ENCODE measurements at places on chromosomes 6 and 20.
A peak's percentile ranks its signal among the peaks of the same experiment; 100 is the strongest.

GRCh38 chr6:123306334-123306733 lies 310.3 kb downstream of the CLVS2 start:
- no peak for DNase-seq

- DNase-seq, result no peak
Observed at GRCh38 chr6:7159790-7160525, 52.2 kb downstream of the RREB1 start.

GRCh38 chr6:13009461-13009860 lies 292.9 kb downstream of the PHACTR1 start:
- DNase-seq, result no peak

- DNase-seq, result no peak
Observed at GRCh38 chr6:138795809-138796603, at the start of gene ECT2L. Gene ECT2L, plus strand, starts transcription at chr6:138796087. Its CDS starts 17,188 bp downstream, at chr6:138813275.

GRCh38 chr6:29976588-29977424 lies 34.5 kb downstream of the HLA-A start:
- DNase-seq, result peak; percentile 68

- DNase-seq, result no peak
Observed at GRCh38 chr6:169339731-169340309, 86.2 kb upstream of the THBS2 start.

DNA sequence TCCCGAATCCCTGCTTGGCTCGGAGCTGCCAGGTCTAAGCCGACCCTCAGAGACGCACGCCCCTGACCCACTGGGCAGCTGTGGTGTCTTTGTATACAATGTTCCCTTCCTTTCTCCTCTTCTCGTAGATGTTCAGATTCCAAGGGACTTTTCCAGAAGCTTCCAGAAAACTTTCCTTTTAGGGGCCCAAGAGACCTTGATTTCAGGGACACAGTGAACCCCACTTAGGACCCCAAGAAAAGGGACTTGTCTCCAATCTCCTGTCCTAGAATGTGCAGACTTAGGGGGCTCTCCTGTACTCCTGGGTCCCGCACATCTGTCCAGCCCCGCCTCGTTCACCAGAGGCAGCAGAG lies 103.5 kb downstream of the EDN3 start:
- DNase-seq, result no peak

DNA sequence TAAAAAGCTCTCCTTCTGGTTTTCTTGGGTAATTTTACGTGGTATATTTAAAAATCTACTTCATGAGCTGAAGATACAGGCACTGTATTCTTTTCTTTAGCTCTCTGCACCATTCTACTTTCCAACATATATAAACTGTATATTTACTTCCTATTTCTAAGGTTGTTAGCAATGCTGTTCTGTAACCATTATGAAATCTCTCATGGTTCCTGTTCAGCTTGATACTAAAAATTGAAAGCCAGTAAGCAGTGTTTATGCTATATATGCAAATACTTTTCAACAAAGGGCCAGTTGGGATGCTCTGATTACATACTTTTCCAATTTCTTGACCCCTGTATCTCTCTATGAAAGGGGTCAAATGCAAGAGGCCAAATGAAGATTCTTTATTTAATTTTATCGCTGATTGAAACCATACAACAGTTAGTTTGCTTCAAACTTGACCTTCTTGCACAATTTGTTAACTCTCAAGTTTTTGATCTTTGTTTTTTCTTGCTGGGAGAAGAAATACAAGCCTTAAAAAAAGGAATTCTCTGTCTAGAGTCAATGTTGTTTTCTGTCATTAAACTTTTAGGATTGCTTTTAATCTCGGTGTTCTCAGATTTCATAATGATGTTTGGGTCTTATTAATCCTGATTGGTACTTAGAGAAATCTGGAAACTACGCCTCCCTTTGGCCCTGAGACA lies 223.2 kb downstream of the PRL start:
- no peak for DNase-seq

DNA sequence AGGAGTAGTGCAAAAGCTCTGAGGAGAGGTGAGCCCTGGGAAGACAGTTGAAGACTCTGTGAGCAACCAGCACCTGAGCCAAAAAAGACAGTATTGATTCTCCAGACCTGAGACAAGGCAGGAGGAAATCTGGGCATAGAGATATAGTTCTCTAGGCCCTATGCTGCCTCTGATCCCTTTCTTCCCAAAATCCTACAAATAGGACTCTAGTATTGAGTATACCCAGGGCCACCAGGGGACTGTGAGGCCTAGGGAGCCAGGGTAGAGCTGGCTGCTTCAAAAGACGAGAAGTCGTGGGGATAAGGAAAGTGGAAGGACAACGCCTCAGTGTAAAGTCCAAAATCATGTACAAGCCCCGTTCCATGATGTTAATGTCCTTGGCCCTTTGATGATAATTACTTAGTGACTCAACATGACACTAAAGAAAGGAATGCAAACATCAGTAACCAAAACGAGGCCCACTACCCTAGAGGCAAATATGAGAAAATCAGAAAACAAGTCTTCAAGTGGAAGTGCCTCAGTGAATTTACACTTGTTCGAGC lies 197.3 kb upstream of the PROKR2 start:
- no peak for DNase-seq

GRCh38 chr6:161660666-161661571 lies 387.1 kb upstream of the AGPAT4 start:
- no peak for DNase-seq

GRCh38 chr20:24004471-24004870 lies 15.9 kb upstream of the GGTLC1 start:
- no peak for DNase-seq

GRCh38 chr6:44778513-44778912 lies 391.0 kb downstream of the CDC5L start:
- DNase-seq, result no peak

- DNase-seq, result no peak
Observed at GRCh38 chr20:38590676-38591473, 9.9 kb downstream of the ADIG start.

- DNase-seq, result no peak
Observed at GRCh38 chr6:147213772-147214171, 9.6 kb downstream of the STXBP5 start.

- no peak for DNase-seq
Observed at GRCh38 chr20:24066076-24066700, 77.6 kb upstream of the GGTLC1 start.

DNA sequence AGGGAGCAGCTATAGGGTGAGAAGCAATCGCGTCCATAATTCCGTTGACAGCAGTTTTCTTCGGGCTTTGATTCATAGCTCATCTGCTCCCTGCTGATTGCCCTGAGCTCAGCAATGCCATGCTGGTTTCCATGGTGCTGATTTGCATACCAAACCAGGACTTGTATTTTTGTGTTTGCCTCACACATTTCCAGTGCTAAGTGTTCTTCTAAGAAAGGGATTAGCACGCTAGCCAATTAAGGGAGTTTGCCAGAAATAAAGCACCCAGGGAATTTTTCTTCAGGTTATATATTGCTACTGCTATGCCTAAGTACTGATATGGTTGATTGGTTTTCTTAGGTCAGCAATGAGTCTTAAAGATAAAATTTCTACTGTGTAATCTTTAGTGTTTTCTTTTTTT lies 177.6 kb downstream of the PLCB1 start:
- DNase-seq, result no peak

DNA sequence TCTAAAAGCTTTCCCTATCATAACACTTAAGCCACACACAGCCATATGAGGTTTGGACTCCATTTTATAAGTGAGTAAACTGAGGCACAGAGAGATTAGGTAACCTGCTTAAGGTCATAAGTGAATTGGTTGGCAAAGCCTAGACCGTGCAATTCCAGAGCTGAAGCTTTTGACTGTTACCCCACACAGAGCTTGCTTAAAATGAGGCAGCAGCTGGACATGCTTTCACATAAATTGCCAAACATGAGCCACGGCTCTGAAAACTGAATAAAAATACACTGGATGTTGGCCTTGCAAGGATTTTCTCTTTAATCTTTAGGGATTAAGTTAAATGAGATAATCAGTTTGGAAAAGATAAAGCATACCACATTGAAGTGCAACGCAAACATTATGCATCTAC lies 2.5 kb downstream of the RIPOR2 start:
- DNase-seq, result no peak

DNA sequence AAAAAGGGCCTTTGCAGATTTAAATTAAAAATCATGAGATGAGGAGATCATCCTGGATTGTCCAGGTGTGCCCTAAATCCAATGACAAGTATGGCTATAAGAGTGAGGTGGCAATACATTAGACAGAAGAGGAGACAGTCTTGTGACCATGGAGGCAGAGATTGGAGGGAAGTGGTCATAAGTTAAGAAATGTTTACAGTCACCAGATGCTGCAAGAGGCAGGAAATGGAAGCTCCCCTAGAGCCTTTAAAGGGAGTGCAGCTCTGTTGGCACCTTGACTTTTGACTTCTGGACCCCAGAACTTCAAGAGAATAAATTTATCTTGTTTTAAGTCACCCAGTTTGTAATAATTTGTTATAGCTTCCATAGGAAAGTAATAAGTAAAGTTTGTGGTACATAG lies 61.1 kb downstream of the HMGN3 start:
- DNase-seq, result no peak
